Globus pallidus (tissue), 1 donor: ENCODE measurements at places on chromosomes 3 and 15.

GRCh38 chr3:112096176-112096575, 10.0 kb downstream of the C3orf52 start:
- DNase-seq: no peak

DNA sequence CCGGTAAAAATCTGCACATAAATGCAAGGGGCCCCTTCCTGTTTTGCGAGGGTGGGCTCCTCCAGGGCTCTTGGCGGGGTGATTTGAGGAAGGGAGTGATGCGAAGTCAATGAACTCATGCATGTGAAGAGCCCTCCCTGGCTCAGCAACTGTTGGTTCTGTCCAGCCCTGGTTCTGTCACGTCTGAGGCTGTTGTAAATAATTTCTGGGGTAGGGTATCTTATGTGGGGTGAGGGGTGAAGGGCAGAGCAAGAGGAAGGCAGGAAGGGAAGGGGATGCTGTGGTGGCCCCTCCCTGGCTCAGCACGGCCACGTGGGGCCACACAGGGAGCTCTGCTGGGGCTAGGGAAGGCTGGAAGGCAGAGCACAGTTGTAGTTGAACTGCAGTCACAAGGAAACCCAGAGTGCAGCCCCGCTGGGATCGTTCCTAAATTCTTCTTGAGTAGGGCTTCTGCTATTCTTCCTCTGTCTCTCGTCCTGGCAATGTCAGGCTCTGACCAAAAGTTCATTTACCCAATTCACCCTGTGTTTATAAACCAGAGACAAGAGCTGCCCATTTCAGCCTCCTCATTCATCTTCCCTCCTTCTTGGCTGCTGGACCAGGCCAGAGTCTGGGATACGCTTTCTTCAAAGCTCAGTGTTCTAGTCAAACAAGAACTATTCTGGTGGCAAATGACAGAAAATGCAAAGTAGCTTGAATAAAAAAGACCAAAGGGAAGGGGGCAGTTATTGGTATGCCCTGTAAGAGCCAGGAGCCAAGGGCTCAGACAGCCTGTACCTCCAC, 14.8 kb upstream of the TOPBP1 start:
- peak; percentile 42 for DNase-seq

DNA sequence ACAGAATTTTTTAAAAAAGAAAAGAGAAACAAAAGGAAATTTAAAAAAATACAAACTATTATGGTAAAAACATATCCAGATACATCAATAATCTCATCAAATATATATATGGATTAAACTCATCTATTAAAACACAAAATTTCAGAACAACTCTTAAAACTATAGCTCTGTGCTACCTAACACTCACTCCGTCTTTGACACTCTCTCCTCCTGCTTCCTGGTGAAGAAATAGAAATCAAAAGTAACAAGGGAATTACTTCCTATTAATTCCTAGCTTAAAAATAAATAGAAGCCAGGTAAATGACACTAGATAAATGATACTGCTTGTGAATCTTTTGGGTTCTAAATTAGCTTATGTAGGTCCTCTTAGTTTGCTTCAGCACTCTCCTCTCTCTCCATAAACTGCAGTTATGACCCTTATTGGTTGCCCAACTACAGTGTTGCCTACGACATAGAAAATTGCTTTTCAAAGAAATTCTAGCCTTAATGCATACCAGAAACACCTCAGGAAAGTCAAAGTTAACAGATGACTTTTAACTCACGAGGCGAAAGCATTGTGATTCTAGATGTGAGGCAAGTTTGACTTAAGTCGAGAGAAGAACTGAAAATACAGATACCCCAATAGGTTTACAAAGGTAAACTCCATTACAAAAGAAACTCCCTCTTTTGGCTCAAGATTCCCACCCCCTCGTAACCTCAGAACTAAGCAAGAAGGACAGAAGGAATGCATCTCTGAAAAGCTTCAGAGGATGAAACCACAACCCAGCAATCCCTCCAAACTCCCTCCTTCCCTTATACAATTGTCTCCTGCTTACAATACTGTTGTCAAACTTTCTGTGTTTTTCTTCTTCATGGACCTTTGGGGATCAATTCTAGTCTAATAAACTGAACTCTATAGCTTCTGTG, 394.7 kb downstream of the FGF12 start:
- DNase-seq: no peak

- DNase-seq: peak; percentile 48
Observed at GRCh38 chr15:55917881-55918296, 75.5 kb downstream of the NEDD4 start.

DNA sequence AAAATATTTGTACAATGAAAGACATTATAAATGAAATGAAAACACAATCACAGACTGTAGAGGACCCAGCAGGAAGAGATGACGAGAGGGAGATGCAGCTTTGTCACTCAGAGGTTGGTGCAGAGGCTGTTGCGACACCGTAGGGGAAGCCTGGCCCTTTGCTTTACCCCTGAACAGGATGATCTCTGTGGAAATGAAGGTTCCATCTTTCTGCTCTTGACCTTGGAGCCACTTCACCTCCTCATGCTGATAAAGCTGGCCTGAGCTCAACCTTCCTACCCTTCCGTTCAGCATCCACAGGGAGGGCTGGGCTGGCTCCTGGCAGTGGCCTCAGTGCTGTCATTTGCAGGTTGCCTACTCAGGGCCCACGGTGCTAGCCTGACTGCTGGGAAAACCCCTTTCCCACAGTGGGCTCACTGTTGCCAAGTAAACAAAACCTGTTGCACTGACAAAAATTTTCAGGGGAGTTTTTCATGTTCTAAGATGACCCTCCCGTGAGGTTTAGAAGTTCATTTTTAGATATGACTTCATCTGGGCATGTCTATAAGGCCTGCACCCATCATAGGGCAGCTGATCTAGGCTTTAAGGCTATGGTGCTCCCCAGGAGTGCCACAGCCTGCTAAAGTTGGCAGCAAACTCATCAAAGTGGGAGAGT, 3.0 kb upstream of the CD80 start:
- DNase-seq: no peak

- DNase-seq: no peak
Observed at GRCh38 chr15:100879061-100879463, 569 bp upstream of the ALDH1A3 start.

GRCh38 chr3:147427746-147428145, 18.6 kb downstream of the ZIC1 start:
- no peak for DNase-seq

DNA sequence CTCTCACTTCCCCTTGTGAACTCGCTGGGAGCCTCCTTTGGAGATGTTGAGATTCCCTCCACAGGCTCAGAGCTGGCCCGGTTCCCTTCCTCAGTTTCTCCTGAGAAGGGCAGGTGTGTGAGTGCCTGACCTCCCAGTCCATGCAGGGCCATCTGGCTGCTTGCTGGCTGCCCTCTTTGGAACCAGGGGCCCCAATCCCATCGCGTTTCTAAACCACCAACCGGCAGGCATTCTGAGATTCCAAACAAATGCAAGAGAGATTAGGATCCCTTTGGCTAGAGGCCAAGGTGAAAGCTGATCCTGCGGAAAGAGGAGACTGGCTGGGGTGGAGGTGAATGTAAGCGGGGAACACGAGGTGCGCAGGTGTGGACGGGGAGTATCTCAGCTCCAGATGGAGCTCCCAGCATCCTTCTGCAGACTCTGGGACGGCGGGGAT, 2.9 kb upstream of the PRRT3 start:
- no peak for DNase-seq

- no peak for DNase-seq
Observed at GRCh38 chr3:119485563-119485962, 12.8 kb upstream of the TIMMDC1 start.

GRCh38 chr15:45618813-45619212, 16.0 kb upstream of the SQOR start:
- no peak for DNase-seq

- no peak for DNase-seq
Observed at GRCh38 chr3:57758686-57759085, 2.6 kb downstream of the SLMAP start.

DNA sequence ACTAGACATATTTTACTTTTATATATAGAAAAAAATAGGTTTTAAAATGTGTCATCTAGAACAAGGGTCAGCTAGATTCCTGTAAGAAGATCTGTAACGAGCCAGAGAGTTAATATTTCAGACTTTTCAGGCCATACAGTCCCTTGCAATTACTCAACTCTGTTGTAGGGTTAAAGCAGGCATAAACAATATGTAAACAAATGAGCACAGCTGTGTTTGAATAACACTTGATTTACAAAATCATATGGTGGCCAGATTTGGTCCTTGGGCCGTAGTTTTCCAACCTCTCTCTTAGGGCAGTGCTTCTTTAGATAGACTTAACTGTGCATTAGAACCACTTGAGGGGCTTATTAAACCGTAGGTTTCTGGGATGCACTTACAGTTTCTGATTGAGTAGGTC, 19.6 kb downstream of the LRRC57 start:
- no peak for DNase-seq

DNA sequence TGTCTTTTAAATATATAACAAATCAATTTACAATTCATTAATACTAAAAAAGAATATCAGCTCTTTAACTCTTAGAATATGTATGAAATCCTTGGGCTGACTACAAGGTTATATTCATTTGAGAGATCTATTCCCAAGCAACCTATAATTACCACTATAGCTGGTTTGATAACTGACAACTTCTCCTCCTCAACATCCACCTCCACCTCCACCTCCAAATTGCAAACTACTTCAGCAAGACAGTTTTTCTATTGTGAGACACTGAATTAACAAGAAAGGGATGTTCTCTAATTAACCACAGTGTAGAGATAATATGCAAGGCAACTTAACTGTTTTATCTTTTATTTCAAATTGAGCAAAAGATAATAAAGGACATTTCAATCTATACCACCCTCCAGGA, 284.8 kb upstream of the ARL6 start:
- no peak for DNase-seq

DNA sequence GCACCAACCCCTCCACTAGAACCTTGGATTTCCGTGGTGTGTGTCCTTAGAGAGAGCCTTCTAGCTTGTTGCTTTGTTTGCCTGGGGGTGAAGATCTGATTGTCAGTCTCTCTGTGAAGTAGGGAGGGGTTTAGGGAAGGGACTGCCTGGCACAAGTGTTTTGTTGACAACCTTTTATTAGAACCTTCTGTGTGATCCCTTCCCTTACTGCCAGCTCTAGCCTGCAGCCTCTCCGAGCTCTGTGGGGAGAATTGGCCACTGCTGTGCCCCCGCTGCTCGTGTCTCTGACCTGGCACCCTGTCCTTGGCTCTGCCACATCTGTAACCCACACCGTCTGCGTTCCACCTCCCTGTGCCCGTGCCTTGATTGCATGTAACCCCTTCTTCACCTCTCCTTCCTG, 30.9 kb upstream of the PCSK6 start:
- DNase-seq: peak; percentile 84

DNA sequence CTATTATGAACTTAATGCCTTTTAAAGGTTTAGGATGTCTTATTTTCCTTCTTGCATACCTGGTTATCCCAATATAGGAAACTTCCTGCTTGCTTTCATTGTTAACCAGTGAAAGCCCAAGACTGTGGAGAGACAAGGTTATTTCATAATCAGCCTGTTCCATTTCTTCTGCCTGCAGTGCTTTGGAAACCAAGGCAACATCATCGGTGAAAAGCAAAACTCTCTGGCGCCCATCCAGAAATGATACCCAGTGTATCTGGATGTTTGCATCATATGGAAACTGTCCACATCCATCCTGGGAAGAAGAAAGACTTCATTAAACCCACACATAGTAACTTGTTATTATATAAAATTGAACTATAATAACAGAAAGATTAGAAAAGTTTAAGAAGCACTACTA, 170.1 kb downstream of the VPS13C start:
- DNase-seq: no peak

DNA sequence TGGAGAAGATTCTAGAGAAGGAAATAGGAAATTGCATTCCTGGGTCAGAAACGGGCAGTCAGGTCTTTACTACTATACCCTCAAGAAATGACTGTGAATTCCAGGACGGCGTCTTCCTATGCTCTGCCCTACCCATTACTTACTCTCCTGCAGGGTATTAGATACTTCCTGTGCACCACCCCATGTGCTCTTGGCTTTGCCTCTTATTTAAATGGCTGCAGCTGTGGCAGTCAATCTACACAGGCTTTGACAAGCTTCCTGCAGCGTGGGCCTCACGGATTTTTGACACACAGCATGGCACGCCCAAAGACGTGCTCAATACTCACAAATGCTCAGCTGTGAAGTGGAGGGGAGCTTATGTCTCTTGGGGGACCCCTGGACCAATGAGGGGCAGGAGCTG, 206.1 kb downstream of the SV2B start:
- DNase-seq: no peak

DNA sequence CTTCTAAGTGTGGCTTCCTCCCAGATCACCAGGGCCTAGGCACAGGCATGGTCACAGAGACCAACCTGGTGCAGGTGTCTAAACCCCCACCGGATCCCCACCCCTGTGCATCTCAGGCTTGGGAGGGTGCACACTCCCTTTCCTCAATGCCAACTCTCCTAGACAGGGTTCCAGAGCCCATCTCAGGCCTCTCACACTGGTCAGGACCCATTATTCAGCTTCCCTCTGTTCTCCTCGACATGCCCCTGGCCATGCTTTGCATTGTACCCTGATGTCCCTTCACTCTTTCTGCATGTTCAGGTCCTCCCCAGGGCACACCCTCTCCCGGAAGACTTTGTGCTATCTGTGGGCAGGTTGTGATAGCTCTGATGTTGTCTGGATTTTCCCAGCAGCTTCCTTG, 23.5 kb downstream of the FGD5 start:
- DNase-seq: no peak

GRCh38 chr15:95556225-95556624, 774.3 kb upstream of the NR2F2 start:
- DNase-seq: no peak

- no peak for DNase-seq
Observed at GRCh38 chr3:143441516-143442171, 322.1 kb downstream of the CHST2 start.

- DNase-seq: no peak
Observed at GRCh38 chr3:35183927-35184675, 455.2 kb upstream of the ARPP21 start.

GRCh38 chr3:129829640-129830039, 63.9 kb downstream of the TMCC1 start:
- DNase-seq: peak; percentile 83

DNA sequence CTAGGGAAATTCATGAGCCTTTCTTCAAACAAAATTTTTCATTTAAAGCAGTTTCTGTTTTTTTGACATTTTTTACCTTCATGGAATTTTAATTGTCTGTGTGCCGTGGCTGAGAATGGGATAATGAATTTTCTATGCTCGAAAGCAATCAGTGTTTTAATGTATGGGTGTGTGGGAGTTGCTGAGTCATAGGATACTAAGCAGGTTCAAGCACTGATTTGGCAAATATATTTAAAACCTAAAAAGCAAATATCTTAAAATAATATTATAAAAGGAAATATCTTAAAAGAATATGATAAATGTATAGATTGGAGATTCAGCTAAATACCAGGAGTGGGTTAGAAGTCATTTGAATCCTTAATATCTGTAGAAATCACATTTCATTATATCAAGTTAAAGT, 173.6 kb upstream of the LRRFIP2 start:
- DNase-seq: no peak

- DNase-seq: peak; percentile 34
Observed at GRCh38 chr3:112303764-112304325, 9.8 kb upstream of the SLC9C1 start.

- no peak for DNase-seq
Observed at GRCh38 chr15:86959254-86959653, 879.6 kb downstream of the AGBL1 start.
